ENCODE measurements at places on chromosomes 4 and X.

- no peak for DNase-seq
Observed at GRCh38 chr4:80495865-80496264, 160.3 kb downstream of the CFAP299 start.

DNA sequence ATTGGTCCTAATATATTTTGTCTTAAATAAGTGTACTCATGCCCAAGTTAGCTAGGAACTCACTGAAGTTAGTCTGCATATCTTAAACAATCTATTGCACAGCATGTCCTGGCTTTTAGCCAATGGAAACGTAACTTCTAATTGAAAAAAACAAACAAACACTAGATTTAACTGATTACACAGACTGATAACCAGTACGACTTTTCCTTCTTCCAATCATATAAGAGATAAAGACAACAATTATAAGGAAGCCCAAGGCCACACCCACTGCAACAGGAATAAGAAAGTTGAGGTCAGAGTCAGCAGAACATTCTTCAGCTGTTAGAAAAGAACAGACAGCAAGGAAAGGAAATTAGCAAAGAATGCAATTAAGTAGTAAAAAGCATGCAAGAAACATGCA, 40.8 kb downstream of the LAMP2 start:
- no peak for DNase-seq

GRCh38 chr4:147370881-147371280, 110.0 kb upstream of the EDNRA start:
- DNase-seq, result no peak

DNA sequence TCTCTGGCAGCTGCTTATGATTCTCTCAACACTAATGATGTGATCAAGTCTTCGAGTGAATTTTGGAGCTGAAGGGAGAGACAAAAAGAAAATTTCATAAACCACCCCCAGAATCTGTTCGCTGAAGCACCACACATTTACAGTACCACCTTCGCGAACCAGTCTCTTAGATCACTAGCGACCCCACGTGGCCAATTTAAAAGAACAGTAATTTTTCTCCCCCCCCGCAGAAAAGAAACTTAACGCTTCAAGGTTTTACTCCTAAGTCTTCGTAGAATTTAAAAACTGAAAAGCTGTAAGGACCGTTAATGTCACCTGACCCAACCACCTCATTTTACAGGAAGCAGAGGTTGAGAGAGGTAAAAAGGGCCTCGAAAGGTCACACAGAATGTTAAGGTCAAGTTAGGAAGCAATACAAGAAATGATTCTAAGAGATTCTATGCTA, 187.5 kb downstream of the QDPR start:
- no peak for DNase-seq

GRCh38 chr4:114384629-114385028, 214.0 kb upstream of the UGT8 start:
- DNase-seq, result peak; percentile 1

GRCh38 chrX:23902419-23902818, 5.3 kb downstream of the APOO start:
- DNase-seq, result no peak

GRCh38 chr4:23369331-23369730, 520.5 kb downstream of the PPARGC1A start:
- no peak for DNase-seq

DNA sequence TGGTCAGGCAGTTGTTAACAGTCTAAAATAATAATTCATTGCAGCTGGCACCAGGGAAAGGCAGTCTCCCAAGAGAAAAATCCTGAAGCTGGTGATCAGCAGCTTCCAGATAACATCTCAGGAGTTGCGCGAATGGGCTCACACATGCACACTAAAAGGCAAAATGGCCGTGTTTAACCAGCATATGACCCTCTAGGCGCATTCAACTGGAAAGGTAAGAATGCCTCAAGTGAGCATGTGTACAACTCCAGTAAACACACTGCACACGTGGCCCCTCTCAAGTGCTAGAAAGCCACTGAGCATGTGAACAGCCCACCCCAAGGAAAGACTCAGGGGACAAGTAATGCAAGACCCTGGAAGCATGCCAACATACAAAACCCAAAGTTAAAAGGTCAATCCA, 33.1 kb downstream of the STPG2 start:
- peak; percentile 63 for DNase-seq

GRCh38 chrX:108417257-108417656, 21.0 kb downstream of the COL4A6 start:
- no peak for DNase-seq

GRCh38 chr4:37762294-37762990, 64.0 kb upstream of the PGM2 start:
- DNase-seq, result no peak

- peak; percentile 14 for DNase-seq
Observed at GRCh38 chrX:74535408-74536151, 78.8 kb downstream of the RLIM start.

GRCh38 chr4:41359422-41359775, 102.7 kb downstream of the UCHL1 start:
- no peak for DNase-seq

DNA sequence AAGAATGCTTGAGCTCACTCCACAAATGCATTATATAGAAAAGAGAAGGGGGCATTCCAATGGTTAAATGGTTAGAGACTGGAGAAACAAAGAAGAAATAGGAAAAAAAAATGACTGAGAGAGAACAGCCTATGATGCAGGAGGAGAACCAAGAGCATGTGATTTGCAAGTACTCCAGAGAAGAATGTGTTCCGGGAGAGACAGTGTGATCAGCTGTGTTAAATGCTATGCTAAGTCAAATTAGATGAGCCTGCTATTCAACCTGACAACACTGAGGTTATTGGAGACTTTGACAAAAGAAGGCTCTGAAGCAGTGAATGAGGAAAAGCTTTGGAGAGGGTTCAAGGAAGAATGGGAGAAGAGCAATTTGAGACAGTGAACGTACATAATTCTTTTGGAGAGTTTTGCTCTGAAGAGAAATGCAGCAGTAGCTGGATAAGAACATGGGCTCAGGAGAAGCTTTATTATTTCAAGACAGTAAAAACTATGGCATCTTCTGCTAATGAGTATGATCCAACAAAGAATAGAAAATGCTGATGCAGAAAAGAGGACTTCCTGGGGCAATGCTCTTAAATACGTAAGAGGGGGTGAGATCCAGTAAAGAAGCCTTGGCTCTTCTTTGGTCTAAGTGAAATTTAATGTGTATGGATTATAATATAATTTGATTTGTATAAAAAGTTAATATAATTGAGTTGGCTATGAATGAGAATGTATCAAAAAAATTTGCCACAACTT, 66.3 kb downstream of the PPP3CA start:
- no peak for DNase-seq

- no peak for DNase-seq
Observed at GRCh38 chr4:24569662-24570061, 14.7 kb downstream of the DHX15 start.

DNA sequence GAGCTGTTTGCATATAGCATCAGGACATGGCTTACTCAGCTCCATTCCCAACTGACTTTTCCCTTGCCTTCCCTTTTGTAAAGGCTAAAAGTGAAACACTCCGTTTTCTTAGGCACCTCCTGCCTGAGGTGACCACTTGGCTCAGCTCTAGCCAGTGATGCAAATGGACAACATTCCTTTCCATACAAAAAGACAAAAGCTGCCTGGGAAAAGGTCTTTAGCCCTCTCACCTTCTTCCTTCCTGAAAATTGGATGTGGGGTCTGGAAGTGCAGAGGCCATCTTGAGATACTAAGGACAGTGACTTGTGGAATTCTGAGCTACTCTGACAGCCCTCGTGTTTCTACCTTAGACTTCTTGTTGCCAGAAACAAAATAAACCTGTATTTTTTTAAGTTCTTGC, 27.7 kb upstream of the SFRP2 start:
- DNase-seq, result no peak

- no peak for DNase-seq
Observed at GRCh38 chr4:77453911-77454310, 151.7 kb upstream of the CXCL13 start.

DNA sequence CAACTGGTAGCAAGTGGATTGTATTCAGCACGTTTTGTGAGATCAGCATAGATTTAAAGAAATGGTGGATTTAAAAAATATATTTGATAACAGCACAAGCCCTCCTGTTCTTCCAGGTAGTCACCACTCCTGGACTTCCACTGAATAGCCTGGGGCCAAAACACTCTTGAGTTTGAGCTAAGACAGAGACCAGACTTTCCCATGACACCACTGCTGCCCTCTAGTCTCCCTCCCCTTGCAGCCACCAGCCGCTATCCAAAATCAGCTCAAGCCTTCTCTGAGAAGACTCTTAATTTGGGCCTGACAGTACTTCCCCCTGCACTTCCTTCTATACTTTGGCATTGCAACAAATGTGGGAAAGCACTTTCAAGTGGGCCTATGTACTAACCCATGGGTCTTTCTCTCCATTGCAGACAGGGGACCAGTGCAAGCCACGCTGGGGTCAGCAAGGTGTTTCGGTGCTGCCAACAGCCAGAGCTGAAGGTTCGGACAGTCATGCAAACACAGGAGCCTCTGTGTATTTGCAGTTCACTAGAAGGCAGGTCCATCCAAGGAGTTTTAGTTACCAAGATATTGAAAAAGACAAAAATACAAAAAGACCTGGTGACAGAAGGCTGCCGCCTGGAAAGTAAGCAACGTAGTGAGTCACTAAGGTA, 40.5 kb upstream of the KLHL13 start:
- DNase-seq, result no peak

DNA sequence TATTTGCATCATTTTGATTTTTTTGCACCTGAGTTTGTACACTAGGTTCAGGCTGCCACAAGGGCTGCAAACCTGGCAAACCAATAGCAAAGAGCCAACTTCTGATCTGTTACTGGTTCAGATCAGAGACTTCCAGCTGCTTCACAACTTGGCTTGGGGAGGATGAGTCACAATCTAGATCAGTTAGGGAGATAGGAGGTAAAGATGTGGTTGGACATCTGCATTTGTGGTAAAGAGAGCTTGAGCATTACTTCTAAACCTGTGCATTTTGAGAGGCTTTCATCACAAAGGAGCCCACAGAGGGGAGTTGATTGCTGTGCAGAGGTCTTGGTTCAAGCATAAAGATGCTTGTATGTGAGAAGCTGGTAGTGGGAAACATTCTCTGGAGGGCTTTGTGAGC, 34.5 kb downstream of the LINC00632 start:
- DNase-seq, result no peak

DNA sequence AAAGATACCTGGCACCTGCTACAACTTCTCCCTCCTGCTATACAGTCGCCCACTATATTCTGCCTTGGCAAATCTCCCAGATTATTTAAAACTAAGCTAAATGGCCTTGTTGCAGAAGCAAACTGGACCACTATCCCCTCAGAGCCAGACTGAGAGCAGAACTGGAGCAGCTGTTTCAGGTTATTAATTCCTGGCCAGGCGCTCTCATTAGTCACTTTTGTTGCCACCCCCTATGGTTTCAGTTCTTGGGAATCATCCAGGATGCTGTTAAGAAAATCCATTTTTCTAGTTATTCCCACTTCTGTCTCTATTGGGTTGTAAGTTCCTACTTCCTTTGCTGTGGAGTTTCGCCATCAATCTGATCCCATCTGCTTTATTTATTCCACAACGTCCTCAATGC, 30.1 kb downstream of the ADGRA3 start:
- DNase-seq, result no peak

DNA sequence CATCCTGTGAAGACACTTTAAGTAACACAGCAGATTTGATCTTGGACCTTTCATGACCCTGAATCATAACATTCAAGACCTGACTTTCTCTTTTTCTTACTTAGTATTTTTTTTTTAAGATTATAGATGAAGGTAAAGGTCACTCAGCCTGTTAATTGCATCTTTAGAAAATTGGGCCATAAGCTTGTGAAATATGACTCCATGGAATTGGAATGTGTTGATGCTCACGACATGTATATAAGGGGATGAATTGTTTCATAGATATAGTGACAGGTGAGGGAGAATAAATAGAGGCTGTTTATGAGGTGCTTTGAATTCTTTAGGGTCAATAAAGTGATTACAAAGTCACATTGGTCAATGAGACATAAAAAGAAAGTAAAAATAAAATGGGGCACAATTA, 27.7 kb upstream of the HS3ST1 start:
- no peak for DNase-seq

- DNase-seq, result no peak
Observed at GRCh38 chr4:168076989-168077725, 15.2 kb upstream of the ANXA10 start.

DNA sequence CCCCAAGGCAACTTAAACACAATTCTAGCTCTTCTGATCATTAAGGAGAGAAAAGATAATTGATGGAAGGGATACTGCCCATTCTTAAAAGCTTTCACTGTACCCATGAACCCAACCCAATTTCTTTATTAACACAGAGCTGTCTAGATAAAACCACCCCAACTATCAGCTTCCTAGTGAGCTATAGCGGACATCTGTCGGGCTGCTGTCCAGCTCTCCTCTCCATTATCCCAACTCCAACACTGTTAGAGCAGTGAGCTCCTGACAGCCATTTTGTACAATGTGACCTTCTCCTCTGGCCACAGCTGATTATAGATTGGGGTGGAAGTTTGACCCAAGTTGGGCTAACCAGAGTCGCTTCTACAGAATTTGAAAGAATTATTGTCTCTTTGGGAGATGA, 66.1 kb downstream of the HADH start:
- DNase-seq, result no peak

GRCh38 chr4:2024683-2025082, 15.9 kb upstream of the NELFA start:
- DNase-seq, result no peak

GRCh38 chr4:87377816-87378215, 13.2 kb downstream of the HSD17B11 start:
- no peak for DNase-seq

DNA sequence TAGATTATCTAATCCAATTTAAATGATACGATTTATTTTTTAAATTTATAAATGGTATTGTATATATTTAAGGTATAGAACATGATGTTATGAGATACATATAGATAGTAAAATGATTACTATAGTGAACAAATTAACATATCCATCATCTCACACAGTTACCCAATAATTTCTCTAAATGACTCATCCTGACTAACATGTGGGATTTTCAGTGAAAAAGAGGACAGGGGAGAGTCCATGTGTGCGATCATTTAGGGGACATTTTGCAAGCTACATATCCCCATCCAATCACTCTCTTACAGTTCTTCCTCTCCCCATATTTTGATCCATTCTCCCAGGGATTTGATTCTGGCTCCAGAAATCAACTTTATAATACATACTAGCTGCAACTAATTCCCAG, 88.2 kb downstream of the ABCB7 start:
- no peak for DNase-seq

GRCh38 chrX:43973249-43974099, at the start of gene NDP:
NDP (minus strand) TSS chrX:43973390; CDS start chrX:43958645, 14,745 bp downstream.
- no peak for DNase-seq

GRCh38 chr4:124483048-124483906, 229.3 kb downstream of the ANKRD50 start:
- no peak for DNase-seq

- no peak for DNase-seq
Observed at GRCh38 chr4:2295900-2296442, 34.1 kb upstream of the MXD4 start.

DNA sequence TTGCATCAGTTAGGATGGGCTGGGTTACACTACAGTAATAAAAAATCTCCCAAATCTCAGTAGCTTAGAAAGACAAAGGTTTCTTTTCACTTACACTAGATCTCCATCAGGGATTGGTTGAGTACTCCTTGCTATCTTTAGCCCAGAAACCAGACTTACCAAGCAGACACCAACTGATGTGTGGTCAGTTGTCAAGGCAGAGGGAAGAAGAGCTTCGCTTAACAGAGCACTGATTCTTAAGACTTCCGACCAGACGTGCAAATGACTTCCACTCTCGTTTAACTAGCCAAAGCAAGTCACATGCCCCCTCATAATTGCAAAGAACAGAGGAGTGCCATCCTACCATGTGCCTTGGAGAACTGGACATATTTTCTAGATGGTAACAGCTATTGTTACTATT, 5.7 kb upstream of the ZNF518B start:
- no peak for DNase-seq

Measured in NCI-H2171 (cell line).